ENCODE measurements at places on chromosomes 3 and 15. TPM values are rescaled to one million over a fixed set of nuclear protein-coding genes. Genes with fewer than 3 reads are reported as not detected.

ABHD17C gene
- total RNA-seq = 6.1 TPM

GHRL gene
- 0.73 TPM for total RNA-seq

CCDC54 gene
- total RNA-seq = not detected

RPS17 gene
- total RNA-seq = 2,581 TPM

CLDN11 gene
- total RNA-seq = not detected

CYP8B1 gene
- total RNA-seq = not detected

TARS3 gene
- 11.7 TPM for total RNA-seq

Measured in activated CD4-positive, alpha-beta memory T cell treated with anti-CD3 and anti-CD28 coated beads for 36 hours (primary cell).